MM.1S (cell line): ENCODE measurements at places on chromosomes 4 and X.

GRCh38 chrX:100625985-100626491, 10.6 kb downstream of the TSPAN6 start:
- peak; percentile 82 for DNase-seq

DNA sequence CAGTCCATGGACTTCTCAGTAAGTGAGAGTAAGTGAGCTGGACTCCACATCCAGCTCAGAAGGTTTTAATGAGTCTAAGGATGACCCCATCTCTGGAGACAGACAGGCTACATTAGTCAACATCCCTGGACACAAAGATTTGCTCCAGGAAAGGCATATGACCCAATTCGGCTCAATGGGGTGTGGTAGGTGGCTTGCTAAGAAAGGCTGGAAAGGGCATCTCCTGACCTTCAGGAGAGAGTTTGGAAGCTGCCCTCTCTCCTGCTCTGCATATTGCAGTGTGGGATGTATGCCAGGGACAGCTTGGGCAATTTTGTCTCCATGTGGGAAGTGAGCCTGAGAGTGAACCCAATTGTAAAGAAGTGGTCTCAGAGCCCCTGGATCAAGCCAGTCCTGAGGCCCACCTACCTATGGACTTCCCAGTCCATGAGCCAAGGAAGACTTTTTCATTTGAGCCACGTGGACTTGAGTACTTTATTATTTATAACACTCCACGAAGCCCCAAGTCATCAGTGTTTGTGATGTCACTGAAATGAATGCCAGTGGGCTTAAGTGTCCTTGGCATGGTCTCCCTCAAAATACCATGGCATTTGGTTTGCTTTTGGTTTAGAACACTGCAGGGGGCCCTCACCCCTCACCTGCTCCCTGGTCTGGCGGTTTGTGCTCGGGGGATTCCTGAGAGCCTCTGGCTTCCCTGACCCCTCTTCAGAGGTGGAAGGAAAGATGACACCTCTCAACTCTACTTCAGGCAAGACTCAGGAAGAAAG, 10.4 kb upstream of the ABLIM2 start:
- DNase-seq, result no peak

- no peak for DNase-seq
Measured at GRCh38 chr4:165621983-165622382, 243.2 kb downstream of the CPE start.

DNA sequence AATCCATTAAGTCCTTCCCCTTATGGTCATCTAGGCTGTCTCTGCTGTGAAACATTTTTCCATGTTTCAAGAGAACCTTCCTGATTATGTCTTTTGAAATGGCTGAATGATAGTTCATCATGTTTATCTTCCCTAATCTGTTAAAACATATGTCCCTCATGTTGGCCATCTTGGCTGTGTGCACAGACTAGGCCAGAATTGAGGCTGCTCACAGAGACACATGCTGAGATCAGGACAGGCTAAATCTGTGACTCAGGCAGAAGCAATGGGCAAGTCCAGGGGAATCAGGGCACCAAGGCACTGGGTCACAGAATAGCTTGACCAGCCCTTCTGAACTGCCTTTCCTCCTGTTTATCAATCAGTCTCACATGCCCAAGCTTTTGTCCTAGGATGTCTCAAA, 78.3 kb downstream of the FHDC1 start:
- no peak for DNase-seq

- no peak for DNase-seq
Measured at GRCh38 chr4:2837110-2837903, 6.3 kb upstream of the ADD1 start.

GRCh38 chr4:123869286-123870215, 473.0 kb downstream of the SPRY1 start:
- no peak for DNase-seq

GRCh38 chr4:82906469-82906868, 5.9 kb downstream of the THAP9 start:
- DNase-seq, result no peak

DNA sequence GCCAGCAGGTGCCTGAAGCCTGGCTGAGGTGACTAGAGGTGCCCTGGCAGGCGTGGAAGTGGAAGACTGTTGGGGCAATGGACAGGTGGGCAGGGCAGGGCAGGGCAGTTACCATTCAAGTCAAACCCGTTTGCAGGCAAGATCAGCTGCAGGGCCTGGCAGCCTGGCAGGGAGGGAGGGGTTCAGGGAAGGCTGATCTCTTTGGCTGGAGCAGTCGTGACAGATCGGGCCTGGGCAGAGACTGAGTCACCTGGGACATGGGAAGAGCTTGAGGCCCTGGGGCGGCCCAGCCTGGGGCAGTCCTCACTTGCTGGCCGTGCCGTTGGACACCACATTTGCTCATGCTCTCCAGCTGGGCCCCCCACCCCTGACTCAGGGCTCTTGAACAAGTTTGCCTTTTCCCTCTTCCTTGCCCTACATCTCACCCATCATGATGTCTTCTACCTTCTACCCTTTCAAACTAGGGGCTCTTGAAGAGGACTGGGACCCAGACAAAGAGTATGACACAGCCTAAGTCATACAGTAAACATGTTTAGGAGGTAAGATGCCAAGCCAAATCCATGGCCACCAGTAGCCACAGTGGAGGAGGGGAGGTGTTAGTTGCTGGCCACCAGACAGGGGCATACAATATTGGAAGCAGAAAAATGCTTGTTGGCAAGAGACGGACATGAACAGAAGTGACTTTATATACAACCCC, 2.0 kb upstream of the ZNF185 start:
- DNase-seq, result no peak

DNA sequence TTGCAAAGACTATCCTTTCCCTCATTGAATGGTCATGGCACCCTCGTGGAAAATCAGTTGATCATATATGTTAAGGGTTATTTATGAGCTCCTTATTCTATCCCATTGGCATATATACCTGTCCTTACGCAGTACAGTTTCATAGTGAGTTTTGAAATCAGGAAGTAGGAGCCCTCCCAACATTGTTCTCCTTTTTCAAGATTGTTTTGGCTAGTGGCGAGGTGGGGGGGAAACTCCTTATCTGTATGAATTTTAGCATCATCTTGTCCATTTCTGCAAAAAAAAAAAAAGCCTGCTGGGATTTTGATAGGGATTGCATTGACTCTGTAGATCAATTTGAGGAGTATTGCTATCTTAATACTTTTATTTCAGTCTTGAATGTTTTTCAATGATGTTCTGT, 2.5 kb upstream of the USP9X start:
- DNase-seq, result no peak

- DNase-seq, result no peak
Measured at GRCh38 chrX:70979136-70979762, 48.4 kb upstream of the SLC7A3 start.

DNA sequence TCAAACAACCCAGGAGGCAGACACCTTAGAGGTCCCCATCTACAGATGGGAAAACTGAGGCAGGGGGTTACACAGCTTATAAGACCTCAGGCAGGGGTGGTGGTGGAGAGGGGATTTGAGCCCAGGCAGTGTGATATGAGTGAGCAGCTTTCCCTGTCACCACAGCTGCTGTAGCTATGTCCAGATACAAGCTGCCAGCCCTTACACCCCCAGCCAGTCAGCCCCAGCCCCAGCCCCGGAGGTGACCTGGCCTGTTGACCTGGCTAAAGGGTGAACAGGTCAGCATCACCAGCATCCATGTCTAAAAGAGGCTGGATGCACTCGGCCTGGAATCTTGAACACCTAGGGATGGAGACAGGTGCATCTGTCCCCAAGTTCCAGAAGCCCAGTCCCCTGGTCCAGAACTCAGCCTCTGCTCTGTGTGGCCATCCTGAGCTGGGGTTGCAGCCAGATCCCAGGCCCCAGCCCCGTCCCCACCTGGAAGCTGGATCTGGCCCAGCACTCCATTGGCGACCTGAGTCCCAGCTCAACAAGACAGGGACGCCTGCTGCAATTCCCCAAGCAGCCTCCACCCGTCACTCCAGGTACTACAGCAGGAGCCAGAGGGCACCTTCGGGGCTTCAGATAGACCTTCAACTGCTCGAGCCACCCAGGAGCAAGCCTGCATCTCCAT, 89.5 kb downstream of the JAKMIP1 start:
- DNase-seq, result no peak

DNA sequence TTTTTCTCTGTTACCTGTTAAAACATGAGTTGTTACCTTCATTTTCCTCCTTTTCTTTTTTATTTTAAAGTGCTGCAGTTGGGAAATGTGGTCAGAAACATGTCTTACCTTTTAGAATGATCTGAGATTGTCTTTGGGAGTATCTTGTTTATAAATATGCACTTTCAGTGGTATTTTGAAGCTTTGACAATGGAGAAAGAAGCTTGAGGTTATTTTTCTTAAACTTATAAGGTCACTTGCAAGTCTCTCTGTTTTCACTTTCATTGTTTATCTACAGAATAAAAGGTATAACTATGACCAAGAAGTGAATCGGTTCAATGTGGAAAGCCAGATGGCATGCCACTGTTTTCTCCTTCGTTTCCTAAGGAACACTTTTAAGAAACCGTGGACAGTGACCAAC, 167.5 kb upstream of the SLC7A11 start:
- peak; percentile 41 for DNase-seq

DNA sequence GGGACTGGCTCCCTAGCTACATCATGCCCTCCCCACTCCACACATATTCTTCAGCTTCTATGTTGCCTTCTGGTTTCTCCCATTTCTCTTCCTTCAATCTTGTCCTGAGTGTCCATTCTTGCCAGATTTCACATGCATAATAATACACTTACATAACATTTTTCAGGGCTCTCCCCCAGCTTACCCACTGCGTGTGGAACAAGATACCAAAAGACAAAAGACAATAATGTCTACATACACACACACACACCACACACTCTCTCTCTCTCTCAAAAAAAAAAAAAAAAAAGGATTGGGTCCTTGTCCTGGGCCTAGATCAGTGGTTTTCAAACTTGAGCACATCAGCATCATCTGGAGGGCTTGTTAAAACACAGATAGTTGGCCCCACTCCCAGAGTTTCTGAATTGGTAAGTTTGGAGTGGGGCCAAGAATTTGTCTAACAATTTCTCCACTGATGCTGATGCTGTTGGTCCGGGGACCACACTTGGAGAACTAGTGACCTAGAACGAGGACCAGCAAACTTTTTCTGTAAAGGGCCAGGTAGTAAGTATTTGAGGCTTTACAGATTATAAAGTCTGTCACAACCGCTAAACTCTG, 6.5 kb upstream of the SMARCA1 start:
- DNase-seq, result no peak

GRCh38 chr4:146155152-146155724, 20.3 kb upstream of the LSM6 start:
- DNase-seq, result no peak

DNA sequence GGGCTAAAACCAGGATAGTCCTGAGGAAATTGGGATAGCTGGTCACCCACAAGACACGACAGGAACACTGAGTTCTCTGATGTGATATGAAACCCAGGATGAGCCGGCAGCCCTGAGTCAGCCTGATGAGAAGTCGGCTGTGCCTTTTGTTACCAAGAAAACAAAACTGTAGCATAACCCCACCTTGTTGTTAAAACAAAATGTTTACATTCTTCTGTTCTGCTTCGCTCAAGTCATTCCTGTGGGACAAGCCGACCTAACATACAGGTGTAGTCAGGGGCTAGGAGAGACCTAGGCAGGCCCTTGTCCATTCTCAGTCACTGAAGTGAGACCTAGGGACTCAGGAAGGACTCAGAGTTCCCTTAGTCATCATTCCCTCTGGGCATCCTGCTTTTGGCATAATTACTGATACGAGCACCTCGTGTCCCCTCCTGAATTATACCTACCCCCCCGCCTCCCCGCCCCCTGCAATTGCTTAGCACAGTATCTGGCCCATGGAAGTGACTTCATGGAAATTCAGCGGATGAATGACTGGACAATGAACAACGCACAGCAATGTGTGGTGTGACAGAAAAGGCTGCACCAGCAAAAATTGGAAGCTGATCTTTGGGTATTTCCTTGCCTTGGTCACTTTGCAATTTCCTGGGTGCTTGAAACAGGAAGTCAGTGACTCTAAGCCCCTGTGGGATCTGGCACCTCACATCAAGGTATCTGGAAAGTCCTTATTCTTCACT, 31.9 kb upstream of the TLR2 start:
- DNase-seq, result no peak

GRCh38 chr4:134695433-134695832, 493.8 kb upstream of the PABPC4L start:
- no peak for DNase-seq

DNA sequence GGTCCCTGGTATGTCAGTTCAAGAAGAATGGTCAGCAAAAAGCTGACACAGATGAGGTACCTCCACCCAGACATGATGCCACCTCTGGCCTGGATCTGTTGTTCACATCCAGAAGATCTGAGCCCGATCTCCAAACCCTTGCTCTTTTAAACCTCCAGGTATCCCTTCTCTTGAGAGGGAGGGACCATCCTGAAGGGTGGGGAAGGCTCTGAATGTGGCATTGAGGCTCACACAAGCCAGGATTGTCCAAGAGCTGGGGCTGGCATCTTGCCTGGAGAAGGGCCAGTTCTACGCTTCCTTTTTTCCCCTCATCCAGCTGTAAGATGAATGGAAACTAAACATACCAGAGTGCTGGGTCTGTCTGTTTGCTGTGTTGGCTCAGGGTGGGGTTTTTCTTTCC, at the start of gene ITIH6:
TSS of gene ITIH6 (minus strand) at position 119 of the 400 bp plus-strand sequence. CDS start at position 74, 45 bp downstream.
- no peak for DNase-seq

- no peak for DNase-seq
Measured at GRCh38 chr4:106231931-106232330, 84.1 kb downstream of the TBCK start.
